ENCODE measurements at places on chromosomes 5 and 9. TPM values are rescaled to one million over a fixed set of nuclear protein-coding genes. Genes with fewer than 3 reads are reported as not detected.

The OTP gene
- not detected for total RNA-seq

The CDC25C gene
- total RNA-seq: 0.34 TPM

GRCh38 chr5:9430306-9430705 is 115.6 kb downstream of the SEMA5A start:
- DNase-seq: no peak

- DNase-seq: no peak
Measured at GRCh38 chr9:129867136-129868022, 32.1 kb downstream of the USP20 start.

- no peak for DNase-seq
Measured at GRCh38 chr5:96868603-96869371, 7.5 kb upstream of the ERAP2 start.

The CDH12 gene
- not detected for total RNA-seq

The EIF4E1B gene
- total RNA-seq: not detected

DNA sequence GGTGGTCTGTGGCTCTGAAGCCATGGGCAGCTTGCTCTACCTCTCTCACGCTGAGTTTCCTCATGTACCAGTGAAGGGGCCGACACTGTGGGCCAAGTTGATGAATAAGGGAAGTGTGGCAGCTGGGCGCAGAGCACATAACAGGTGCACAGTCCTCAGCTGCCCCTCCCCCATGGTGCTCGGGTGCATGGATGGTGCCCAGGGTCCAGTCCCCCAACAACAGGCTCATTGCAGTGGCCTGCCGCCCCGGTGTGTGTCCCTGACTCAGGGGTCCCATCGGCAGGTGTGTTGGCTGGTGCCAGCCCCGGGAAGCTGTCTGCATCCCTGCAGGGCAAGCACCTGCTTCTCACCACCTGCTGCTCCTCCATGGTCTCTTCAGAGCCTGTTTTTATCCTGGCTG is 36.6 kb downstream of the COL5A1 start:
- no peak for DNase-seq
